ENCODE measurements at places on chromosomes 2 and 18. TPM values are rescaled to one million over a fixed set of nuclear protein-coding genes. Genes with fewer than 3 reads are reported as not detected.

Gene SCYGR1
- not detected for polyA plus RNA-seq

Gene CFAP53
- 0.55 TPM for polyA plus RNA-seq

Gene ERMN
- not detected for polyA plus RNA-seq

Gene KCNG2
- polyA plus RNA-seq, result not detected

Gene SERPINB3
- polyA plus RNA-seq, result not detected

Gene FHOD3
- polyA plus RNA-seq, result 4.2 TPM

Gene CCDC141
- not detected for polyA plus RNA-seq

Data from A549 (cell line).